B cell (primary cell): ENCODE measurements at places on chromosomes 5 and 9. TPM values are rescaled to one million over a fixed set of nuclear protein-coding genes. Genes with fewer than 3 reads are reported as not detected.

ZBED3 gene
- polyA plus RNA-seq = 0.30 and 0.69 TPM in 2 replicates

PCDHB8 gene
- polyA plus RNA-seq = not detected in 2 replicates

DNAJB5 gene
- polyA plus RNA-seq = 0.58 and 0.94 TPM in 2 replicates

PCDHAC2 gene
- not detected in 2 replicates for polyA plus RNA-seq

SMIM33 gene
- not detected in 2 replicates for polyA plus RNA-seq
